NCI-H1048 (cell line): ENCODE measurements at places on chromosomes 2 and 18.

GRCh38 chr18:80096032-80096565 is 13.0 kb upstream of the ADNP2 start:
- DNase-seq, result no peak

DNA sequence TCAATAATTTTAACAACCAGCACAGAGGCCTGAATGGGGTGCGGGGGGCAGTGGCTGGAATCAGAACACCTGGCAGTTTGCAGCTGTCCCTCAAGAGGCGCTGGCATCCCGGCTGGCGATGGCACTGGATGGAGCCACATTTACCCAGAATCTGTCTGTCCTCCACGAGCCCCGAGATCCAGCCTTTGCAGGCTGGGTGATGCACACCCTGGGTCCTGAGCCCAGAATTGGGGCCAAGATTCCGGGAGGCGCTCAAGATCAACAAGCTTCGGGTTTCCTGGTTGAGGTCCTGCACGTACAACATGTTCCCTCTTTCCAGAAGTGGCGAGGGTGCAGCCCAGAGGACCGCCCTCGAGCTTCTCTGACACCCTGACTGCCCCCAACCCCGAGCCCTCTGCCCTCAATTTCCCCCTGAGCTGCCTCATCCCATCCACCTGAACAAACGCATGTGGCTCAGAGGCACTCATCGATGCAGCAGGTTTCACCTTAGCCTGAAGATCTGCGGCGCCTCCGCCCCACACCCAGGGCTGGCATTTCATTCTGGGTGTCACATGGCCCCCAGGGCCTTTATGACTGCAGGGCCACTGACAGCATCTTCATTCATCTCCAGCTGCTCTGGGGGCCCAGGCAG is 97.5 kb downstream of the TFCP2L1 start:
- no peak for DNase-seq

DNA sequence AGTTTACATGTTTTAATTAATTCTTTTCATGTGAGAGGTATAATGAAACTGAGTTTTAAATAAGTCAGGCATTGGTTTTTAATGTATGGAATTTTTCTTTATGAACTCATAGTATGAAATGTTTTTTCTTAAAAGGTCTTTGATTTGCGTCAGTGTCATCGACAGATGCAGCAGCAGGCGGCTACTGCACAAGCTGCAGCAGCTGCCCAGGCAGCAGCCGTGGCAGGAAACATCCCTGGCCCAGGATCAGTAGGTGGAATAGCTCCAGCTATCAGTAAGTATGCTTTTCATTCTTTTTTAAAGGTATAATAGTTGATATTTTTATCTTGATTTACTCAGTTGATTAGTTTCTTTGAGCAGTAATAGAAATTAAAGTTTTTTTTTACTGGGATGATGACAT is 46.5 kb downstream of the SMAD4 start:
- DNase-seq, result no peak

- DNase-seq, result no peak
Observed at GRCh38 chr2:127172306-127172705, 47.8 kb downstream of the CYP27C1 start.

DNA sequence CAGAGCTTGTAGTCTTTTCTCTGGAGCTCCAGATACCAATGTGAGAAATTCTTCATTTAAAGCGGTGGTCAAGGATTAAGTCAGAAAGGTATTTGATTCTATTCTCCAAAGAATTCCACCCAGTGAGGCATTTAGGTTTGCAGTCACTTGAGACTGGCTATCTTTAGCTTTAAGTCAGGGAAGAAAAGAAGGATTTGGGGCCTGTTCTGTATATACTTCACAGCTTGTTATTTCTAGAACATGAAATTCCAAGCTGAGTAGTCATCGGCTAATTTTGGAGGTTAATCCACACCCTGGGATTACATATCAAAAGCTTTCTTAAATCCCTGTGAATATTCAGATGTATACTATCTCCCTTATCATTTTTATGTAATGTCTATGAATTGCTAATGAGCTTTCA is 39.4 kb downstream of the MYOM1 start:
- DNase-seq, result no peak

DNA sequence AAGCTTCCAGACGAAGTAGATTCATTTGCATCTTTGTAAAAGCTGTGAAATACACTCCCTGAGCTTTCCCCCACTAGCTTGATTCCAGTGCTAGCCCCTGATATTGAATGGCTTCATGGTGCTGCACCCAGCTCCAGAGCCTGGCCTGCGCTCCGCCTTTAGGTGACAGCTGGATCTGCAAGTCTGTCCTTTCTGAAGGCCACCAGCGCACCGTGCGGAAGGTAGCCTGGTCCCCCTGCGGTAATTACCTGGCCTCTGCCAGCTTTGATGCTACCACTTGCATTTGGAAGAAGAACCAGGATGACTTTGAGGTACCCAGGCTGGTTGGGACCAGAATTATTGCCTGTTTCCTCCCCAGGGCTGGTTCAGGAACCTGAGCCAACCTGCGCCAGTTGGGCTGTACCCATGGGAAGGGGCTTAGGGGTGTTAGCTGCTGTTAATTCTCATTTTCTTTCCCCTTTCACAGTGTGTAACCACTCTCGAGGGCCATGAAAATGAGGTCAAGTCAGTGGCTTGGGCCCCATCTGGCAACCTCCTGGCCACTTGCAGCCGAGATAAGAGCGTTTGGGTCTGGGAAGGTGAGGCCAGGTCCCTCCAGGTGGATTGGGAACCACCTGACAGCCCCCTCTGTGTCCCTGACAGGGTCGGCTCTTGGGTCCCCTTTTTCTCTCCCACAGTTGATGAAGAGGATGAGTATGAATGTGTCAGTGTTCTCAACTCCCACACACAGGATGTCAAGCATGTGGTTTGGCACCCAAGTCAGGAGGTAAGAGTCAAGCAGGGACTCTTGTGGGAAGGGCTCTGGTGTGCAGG is 1.3 kb downstream of the CIAO1 start:
- DNase-seq, result no peak

DNA sequence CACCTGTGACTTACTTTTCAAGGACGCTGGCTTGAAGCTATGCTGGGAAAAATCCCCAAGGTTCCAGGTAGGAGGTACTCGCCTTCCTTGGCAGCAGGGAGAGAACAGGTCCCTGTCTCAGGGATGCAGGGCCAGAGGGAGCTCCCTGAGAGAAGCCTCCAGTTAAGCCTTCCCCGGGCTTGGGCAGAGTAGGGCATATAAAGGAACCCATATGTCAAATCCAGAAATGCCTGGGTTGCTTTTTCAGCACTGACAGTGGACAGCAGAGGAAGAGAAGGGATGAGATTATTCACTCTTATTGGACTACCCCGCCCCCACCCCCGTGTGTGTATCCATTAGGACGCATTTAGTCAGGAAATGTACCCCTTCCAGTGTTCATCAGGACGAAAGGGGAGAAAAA is 89.3 kb upstream of the TEX51 start:
- DNase-seq, result no peak

GRCh38 chr18:45449418-45450227 is 165.7 kb upstream of the SLC14A2 start:
- DNase-seq, result no peak

DNA sequence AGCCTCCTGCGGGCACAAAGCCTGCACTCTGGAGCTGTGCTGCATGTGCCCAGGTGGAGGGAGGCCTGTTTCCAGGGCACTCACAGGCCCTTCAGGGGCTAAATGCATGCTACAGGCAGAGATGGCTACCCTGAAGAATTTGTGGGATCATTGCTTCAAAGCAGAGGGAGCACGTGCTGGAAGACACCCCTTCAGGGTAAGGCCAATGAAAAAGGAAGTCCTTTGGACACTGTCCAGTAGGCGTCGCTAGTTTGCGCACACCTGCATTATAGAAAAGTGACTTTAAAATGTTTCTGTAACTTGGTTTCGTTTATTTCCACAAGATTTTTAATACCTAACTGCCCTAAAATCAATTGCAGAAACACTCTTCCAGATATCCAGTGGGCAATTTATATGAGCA is 325.3 kb downstream of the ZNF516 start:
- no peak for DNase-seq

GRCh38 chr2:106745468-106745867 is 140.5 kb downstream of the ST6GAL2 start:
- DNase-seq, result no peak

- no peak for DNase-seq
Observed at GRCh38 chr2:107633580-107634147, 193.0 kb upstream of the RGPD4 start.

- DNase-seq, result no peak
Observed at GRCh38 chr2:172447811-172448493, 20.6 kb downstream of the ITGA6 start.

DNA sequence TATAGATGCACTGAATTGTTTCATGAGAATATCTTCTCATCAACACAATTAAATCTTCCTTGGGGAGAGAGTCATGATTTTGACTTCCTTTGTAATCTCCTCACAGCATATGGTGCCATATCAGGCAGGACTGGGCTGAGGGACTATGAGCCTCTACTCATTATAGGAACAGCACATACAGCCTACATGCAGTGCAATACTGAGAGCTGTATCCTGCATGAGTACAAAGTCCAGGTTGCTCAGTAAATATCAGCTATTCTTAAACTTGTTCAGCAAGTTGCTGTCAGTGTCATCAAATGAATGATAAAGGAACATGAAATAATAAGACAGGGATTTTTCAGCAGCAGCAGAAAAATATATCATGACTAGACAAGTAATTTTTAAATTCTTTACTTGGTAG is 10.8 kb downstream of the DLGAP1 start:
- DNase-seq, result no peak

DNA sequence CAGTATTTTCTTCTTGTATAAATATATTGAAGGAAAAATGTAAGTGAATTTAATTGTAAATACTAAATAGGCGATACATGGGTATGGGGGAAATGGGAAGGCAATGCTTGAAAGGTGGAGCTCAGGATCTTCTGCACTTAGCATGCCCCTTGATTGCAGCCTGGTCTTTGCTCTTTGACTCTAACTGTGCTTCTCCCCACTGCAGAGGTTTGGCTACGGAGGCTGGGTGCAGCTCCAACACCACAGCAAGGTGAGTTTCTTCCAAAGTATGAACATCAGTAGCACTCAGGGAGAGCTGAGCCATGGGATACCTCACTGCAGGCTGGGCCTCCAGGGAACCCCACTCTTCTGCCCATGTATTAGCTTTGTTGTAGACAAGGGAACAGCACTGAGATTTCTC is 6.6 kb downstream of the ACMSD start:
- DNase-seq, result no peak

DNA sequence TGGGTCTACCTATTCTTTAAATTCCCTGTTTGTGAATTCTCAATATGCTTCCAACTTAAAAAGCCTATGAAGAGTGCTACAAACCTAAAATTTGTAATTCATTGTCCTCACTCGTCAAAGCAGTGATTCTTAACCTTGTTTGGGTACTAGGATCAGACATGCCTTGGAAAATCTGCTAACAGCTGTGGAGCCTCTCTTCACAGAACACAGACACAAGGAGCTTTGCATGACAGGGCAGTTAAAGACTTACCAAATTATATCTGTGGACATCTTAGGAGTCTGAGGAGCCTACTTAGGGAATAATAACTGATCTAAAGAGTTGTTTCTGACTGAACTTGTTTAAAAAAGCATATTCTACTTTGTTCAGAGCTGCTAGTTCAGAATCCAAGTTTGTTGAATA is 38.1 kb downstream of the TMEM87B start:
- no peak for DNase-seq

GRCh38 chr2:226352941-226353560 is 446.6 kb downstream of the IRS1 start:
- DNase-seq, result no peak

- DNase-seq, result no peak
Observed at GRCh38 chr2:45132551-45132950, 123.3 kb upstream of the SIX2 start.

GRCh38 chr2:60260639-60261296 is 292.7 kb downstream of the BCL11A start:
- no peak for DNase-seq

- no peak for DNase-seq
Observed at GRCh38 chr18:58223717-58224424, 179.8 kb downstream of the NEDD4L start.

GRCh38 chr2:134137182-134137611 is 116.7 kb upstream of the MGAT5 start:
- no peak for DNase-seq
